D721Med (cell line): ENCODE measurements at places on chromosomes 4 and X.

- no peak for DNase-seq
These were observed 748.0 kb downstream of the PCDH18 start for GRCh38 chr4:136784326-136784725.

- DNase-seq: no peak
These were observed 12.2 kb downstream of the RGS12 start for GRCh38 chr4:3304831-3305609.

- DNase-seq: no peak
These were observed 274 bp upstream of the ERVMER34-1 start for GRCh38 chr4:52751487-52751911.

GRCh38 chr4:53622739-53623151 lies 31.5 kb upstream of the LNX1 start:
- no peak for DNase-seq
